Adrenal gland (tissue), 19 donors: ENCODE measurements at places on chromosomes 4 and X.

DNA sequence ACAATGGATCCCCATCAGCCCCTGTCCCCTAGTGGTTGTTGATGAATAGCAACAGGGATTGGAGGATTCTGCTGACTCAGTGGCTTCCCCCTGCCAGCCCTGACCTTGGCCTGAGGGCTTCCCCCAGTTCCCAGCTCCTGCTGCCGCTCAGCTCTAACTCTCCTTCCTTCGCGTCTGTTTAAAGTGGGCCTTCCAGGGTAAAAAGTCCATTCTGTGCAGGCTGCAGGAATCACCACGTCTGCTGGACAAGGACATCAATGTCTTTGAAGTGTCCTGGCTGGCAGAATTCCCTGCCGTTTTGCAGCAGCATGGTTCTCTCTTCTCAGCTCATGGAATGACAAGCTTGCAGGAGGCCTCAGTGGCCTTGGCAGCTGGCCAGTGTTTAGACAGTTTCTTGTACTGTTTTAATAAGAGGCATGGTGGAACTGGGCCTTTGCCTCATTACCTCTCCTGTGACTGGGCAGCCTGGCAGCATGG, 152.5 kb upstream of the STX18 start:
- peak; percentile 93 for DNase-seq

GRCh38 chr4:80446664-80447063, 111.1 kb downstream of the CFAP299 start:
- no peak for DNase-seq

GRCh38 chr4:128385683-128386304, 98.2 kb upstream of the PGRMC2 start:
- DNase-seq, result no peak

DNA sequence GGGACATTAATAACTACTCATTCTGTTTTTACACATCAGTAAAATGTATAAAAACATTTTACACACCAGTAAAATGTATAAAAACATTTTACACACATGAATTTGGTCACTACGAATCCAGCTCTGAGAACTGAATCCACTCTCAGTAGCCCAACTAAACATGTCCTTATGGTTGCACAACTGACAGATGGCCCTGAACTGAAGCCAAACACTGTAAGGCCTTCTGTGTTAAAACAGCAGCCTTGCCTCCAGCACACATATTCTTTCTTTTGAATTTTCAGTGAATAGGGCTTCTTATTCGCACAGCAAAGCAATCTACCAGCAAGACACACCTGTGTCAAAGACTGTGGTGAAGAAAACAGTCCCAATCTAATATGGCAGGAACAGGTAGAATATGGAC, 169.9 kb upstream of the FMR1 start:
- DNase-seq, result peak; percentile 35

GRCh38 chr4:153204728-153205648, 745 bp downstream of the TRIM2 start:
- DNase-seq, result no peak

DNA sequence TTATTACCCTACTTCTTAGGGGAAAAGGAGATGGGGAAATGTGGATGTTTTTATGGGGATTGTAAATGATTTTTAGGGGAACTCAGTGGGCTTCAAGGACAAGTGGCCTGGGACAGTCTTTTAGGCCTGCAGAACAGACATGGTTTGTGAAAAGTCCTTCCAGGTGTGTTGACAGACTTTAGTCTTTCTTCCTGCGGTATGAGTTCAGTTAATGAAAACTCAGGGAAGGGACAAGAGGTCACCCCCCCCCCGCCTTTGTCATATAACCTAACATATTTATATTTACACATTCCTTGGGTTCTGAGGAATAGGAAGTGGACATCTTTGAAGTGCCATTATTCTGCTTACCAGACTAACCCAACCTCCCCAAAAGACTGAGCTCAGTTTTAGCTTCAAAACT, 31.8 kb downstream of the METAP1 start:
- no peak for DNase-seq

DNA sequence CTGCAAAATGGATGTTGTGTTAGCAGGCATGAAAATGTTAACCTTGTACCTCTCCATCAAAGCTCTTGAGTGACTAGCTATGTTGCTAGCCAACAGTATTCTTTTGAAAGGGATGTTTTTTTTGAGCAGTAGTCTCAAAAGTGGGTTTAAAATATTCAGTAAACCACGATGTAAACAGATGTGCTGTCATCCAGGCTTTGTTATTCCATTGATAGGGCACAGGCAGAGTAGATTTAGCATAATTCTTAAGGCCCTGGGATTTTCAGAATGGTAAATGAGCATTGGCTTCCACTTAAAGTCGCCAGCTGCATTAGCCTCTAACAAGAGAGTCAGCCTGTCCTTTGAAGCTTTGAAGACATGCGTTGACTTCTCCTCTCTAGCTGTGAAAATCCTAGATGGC, 18.4 kb downstream of the FGF2 start:
- DNase-seq, result no peak

DNA sequence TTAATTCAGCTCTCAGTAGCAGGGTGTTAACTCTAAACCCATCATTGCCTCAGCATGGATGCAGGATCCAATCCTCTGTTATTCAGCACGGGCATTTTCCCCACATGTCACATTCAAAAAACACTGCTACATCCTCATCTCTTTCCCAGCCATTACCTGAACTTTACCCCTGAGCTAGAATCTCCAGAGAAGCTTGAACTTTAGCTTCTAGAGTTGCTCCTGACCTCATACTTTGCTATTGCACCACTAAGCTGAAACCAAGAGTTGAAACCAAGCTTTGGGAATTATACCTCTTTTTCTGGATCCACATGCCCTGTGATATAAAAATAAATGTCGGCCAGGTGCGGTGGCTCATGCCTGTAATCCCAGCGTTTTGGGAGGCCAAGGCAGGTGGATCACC, 90.7 kb downstream of the SHROOM3 start:
- no peak for DNase-seq

GRCh38 chr4:140092094-140092851, 61.7 kb downstream of the MAML3 start:
- peak; percentile 60 for DNase-seq
